Activated CD4-positive, alpha-beta T cell treated with anti-CD3 and anti-CD28 coated beads, Interleukin-2, amount 50 U/mL, for 16 hours (primary cell): ENCODE measurements at places on chromosomes 7 and 10.

- no peak for DNase-seq
These were observed 2.3 kb upstream of the HOXA13 start for GRCh38 chr7:27202018-27202861.

DNA sequence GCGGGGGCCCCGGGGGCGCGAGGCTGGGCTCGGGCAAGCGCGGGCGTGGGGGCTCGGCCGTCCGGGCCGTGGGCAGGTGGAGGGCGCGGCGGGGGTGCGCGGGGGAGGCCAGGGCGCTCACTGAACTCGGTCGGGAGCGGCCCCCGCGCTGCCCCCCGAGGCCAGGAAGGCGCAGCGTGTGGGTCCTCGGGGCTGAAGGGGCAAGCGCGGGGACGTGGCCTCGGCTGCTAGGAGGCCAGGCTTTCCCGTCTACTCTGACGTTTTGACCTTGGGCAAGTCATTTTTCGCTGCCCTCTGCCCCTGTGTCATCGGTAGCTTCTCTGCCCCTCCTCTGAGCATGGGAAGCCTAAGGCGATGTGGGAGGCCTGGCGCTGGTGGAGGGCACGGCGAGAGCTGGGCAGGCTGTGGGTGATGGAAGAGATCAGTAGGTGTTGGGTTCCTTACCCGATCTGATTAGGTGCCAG is 441 bp downstream of the FBH1 start:
- peak; percentile 20 for DNase-seq

GRCh38 chr10:3294919-3295581 is 122.5 kb upstream of the PITRM1 start:
- DNase-seq = no peak

GRCh38 chr10:92690211-92690914 is 608 bp downstream of the HHEX start:
- DNase-seq = peak; percentile 67

DNA sequence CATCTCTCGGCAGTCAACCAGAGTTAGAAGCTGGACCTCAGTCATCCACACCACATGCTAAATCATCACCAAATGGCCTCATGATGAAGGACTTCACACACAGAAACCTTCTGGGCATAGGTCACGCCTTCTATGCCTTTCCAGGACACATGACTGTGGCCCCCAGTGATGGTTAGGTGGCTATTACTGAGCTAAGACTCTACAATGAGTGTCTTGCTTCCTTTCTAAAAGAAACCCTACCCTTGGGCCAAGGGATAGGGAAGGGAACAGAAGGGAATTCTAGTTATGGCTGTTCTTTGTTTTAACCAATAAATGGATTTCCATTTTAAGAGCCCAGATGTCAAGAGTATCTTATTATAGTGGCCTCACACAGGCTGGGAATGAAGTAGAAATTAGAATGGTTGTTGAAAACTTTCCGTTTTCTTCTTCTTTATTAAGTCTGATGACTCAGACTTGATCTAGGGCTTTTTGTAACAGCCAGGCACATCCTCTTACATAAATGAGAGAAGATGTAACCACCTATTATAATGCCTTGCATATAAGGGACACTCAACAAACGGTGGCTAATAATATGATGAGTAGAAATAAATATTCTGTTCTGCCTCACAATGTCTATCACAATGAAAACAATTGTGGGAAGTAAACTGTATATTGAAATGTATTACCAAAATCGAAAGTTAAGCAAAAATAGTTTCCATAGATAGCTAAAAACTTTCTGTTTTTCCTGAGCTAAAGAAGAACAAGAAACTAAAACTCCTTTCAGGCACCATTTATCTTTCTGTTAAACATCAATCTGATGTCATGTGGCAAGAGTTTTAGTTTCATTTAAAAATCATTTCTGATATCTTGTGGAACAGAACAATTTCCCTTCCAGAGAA is 62.5 kb upstream of the TOMM7 start:
- peak; percentile 59 for DNase-seq

GRCh38 chr7:38801786-38802185 is 107.2 kb downstream of the VPS41 start:
- no peak for DNase-seq

DNA sequence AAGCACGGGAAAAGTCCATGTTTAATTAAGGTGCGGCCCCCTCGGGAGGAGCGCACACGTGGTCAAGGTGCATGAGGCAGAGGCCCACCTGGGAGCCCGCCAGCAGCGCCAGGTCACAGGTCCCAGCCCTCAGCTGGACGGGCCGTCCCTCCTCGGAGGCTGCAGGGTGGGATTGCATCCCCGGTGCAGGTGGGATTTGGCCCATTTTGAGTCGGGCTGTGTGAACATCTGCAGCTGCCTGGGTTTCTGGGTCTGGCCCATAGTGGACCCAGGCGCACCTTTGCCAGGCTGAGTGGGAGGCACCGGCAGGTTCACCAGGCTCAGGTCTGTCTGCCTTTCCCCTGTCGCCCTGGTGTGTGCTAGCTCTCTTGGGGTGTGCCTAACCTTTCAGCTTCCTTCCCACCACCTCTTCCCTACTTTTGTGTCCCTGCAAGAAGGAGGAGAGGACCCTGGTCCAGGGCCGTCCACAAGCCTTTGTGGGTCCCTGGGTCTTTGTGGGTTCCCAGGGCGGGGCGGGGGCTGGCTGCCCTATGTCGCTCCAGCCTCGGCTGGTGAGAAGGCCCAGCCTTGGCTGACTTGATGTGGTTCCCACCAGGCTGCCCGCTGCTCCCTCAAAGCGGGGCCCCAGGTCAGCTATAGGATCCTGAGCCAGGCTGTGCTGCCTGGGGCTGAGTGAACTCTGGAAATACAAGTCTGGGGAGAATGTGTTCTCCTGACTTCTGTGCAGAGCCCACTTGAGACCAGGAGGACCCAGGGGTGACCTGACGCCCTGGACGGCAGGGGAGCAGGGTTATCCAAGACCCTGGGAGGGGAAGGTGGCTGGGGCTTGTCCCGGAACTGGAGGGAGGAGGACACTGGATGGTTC is 186.7 kb upstream of the SHH start:
- DNase-seq = no peak

GRCh38 chr7:107232568-107233090 is 63.8 kb downstream of the HBP1 start:
- no peak for DNase-seq

- DNase-seq = no peak
These were observed 271.0 kb downstream of the MTERF1 start for GRCh38 chr7:91609525-91609924.

DNA sequence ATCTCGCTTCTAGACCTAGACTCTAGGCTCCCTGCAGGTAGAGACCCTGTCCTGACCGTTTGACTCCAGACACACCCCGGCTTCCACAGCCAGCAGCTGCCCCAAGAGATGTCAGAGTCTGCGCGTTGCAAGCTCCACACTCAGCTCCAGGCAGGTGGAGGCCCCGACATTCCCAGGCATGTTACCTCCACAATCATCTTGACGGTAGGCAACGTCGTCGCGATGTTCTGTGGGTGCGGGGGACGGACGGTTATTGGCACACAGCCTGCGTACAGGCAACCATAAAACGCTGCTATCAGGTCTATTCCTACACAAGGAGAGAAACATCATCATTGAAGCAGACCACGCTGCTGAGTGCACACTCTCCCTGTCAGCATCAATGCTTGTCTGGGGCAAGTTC is 213.2 kb downstream of the ZMYND11 start:
- DNase-seq = no peak

DNA sequence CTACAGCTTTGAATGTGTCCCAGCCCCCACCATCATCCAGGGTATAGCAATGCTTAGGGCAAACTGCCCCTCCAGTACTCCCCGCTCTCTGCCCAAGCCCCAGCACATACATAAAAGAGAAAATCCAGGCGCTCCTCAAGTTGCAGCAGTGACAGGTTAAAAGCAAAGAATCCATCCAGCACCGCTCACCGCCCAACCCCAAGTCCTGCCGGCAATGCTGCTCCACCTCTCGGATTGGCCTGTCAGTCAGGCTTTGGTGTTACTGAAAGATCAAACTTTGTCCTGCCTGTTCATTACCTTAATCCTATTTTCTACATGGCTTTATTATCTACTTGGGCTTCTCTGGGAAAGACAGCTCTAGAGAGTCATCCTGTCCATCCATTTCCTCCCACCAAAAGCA is 31.9 kb downstream of the DPCD start:
- DNase-seq = no peak

DNA sequence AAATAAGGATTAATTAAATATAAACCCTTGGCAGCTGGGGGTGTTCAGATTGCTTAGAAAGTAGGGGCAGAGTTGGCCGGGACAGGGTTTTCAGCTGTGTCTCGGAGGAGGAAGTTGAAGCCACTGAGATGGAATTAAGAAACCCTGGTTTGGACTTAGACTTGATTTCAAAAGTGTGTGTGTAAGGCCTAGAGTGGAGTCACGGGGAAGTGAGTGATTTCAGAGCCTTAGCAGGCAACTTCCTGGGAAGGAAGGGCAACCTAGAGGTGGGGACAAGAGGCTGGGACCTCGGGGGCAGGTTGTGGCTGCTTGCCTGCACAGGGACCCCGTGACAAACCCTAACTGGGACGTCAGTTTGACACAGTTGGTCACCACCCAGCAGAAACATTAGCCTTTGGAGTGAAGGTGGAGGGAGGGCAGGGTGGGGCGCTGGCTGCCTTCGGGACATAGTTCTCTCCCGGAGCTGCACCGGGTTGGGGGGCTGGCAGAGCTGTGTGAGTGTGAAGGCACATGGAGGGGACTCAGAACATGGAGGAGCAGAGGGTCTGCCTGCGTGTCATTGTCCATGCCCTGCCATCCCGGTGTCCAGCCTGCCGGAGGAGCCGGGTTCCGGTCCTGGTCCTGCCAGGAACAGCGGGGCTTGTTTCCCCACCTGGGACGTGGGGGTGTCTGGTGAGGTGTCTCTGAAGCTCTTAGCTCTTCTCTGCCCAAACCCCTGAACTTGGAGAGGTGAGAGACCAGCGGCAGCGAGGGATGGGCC is 1.8 kb downstream of the BRI3 start:
- no peak for DNase-seq

DNA sequence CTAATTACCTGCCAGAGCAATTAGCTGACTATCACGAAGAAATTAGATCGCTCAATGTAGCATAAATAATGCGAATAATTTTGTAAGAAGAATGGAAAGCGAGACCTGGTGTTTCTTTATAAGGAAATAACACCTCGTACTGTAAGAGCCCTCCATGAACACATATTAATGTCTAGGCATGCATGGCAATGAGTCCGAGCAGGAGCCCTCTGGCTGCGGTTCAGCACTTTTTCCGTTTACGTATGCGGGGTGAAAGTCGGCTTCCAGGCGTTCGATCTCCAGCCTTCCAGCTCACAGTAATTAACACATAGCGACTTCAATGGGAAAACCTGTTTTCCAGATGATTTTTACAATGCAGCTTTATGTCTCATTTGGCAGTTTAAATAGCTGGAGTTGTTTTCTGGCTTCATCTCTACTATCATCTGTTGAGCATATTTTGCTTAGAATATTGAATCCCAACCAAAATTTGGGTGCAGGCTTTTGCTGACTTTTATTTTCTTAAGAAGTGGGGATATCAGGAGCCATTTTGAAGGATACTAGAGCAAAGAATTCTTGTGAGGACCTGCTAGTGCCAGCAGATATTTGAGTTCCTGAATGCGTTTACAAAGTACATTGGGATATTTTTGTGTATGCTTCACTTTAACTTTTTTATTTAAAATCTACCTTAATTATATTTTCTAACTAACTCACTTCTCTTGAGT is 7.2 kb upstream of the SP8 start:
- no peak for DNase-seq

GRCh38 chr10:37685741-37686683 is 171.4 kb downstream of the ZNF248 start:
- no peak for DNase-seq

- DNase-seq = no peak
These were observed 49.1 kb downstream of the EBF3 start for GRCh38 chr10:129914960-129915359.

- DNase-seq = no peak
These were observed 7.9 kb downstream of the NXPH1 start for GRCh38 chr7:8441106-8441965.

DNA sequence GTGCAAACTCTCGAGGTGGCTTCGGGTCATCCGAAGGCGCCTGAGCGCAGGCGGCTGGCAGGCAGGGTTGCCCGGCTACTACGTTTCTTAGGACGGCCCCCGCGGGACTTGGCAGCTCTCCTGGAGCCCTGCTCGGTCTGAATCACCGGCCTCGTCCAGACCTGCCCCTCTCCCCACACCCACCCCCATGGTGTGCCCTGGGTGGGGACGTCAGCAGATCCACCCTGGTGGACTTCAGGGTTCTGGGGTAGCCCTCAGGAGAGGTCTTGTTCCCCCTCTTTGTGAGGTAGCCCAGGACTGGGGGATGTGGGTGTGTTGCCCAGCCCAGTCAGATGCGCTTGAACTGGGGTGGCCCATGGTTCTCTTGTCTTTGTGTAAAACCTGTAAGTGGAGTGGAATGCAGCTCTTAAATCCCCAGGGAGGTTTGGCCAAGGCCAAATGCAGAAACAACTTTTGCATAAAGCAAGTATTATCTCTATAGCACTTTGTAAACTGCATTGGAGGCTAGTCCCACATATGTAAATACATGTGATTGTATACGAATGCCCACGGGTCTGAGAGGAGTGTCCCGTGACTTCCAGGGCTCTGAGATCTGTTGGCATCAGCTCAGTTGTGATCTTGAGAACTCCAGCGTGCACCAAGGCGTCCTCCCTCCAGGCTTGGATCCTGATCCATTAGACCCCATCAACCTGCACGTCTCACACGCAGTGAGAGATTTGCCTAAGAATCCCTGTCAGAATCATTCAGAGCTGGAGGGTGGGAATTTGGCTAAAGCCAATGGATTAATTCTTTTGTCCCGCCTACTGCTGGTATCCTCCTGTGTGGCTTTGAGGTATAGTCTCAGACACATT is 1.8 kb downstream of the PFKFB3 start:
- DNase-seq = no peak

DNA sequence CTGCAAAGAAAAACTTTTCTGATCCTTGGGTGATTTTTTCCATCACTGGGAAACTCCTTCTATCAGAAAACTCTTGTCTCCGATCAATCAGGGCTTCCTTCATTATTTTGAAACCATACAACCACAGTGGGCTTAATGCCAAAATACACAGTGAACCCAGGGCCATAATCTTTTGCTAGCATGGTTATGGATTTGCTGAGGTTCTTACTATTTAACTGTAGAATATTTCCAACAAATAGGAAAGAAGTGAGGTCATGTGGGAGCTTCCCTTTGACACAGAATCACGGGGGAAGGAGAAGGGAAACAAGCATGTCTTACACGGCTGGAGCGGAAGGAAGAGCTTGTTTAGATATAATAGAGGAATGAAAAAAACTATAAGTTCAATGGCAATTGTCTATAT is 1241.7 kb downstream of the REEP3 start:
- DNase-seq = no peak
